EL (cell line): ENCODE measurements at places on chromosomes 1 and 21.

GRCh38 chr1:167221126-167221737 is 546 bp downstream of the POU2F1 start:
- DNase-seq: no peak

DNA sequence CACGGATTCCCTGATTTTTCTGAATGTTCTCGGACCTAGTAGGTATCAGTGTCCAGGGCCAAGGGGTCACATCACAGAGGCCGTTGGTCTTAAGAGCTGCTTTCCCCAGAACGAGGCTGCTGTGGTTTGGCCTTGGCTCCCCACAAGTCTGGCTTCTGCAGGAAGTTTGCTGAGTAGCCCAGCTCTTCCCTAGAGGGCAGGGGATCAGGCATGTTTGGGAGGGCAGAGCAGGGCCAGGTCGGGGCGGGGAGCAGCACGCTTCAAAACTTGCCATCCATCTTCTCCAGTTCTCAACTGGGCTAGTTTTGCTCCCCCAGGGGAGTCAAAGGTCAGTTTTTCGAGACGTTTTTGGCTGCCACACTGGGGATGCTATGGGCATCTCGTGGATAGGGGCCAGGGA is 37.0 kb downstream of the MAN1C1 start:
- no peak for DNase-seq

DNA sequence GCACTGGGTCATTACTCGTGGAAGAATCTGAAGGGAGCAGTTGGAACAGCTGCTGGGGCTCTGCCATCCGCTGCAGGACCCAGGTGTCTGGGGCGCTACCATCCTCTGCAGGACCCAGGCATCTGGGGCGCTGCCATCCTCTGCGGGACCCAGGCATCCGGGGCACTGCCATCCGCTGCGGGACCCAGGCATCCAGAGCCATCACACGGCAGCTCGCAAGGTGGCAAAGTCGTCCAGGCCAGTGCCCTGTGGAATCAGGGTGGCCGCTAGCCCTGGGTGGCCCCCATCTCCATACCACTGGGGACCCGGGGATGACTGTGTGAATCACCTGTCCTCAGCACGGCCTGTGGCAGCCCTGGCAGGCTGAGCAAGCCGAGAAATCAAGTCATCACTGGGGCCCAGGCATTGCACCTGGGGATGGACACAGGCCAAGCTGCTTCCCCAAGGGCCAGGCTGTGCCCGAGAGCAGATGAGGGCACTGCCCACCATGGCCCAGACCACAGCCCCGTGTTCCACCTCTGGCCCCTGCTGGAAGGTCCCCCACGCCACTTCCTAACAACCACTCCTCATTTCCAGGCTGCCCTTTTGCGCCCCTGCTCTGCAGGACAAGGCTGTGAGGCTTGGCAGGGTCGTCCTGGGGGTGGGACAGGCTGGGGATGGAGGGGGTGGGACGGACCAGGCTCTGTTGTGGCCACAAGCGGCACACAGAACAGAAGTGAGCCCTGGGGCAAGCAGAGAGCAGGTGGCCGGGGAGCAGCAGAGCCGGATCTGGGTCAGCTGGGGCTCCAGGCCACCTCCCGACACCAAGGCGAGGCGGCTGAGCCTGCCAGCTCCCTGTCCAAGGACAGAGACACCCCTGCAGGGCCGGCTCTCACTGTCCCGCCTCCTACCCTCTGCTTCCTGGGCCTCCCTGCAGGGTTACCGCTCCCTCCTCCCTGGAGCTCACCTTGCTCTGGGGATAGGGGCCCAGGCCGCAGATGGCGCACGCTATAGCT is 12.7 kb downstream of the GABRD start:
- DNase-seq: no peak

DNA sequence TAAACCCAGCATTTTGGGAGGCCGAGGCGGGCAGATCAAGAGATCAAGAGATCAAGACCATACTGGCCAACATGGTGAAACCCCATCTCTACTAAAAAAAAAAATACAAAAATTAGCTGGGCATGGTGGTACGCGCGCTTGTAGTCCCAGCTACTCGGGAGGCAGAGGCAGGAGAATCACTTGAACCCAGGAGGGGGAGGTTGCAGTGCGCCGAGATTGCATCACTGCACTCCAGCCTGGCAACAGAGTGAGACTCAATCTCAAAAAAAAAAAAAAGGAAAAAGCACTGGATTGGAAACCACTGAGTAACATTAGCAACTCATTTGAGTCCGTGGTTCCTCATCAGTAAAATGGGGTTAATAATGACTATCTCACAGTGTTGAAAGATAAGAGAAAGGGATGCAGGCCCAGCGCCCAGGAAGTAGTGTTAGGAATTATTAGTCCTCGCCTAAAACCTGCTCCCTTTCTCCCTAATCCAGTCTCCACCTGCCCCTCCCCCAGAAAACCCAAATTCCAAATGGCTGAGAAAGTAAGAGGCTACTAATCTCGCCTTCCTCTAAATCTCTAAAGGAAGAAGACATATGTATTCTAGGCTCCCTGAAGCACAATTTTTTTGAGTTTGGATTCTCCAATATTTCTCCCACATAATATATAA is 49.5 kb downstream of the RHBG start:
- no peak for DNase-seq

DNA sequence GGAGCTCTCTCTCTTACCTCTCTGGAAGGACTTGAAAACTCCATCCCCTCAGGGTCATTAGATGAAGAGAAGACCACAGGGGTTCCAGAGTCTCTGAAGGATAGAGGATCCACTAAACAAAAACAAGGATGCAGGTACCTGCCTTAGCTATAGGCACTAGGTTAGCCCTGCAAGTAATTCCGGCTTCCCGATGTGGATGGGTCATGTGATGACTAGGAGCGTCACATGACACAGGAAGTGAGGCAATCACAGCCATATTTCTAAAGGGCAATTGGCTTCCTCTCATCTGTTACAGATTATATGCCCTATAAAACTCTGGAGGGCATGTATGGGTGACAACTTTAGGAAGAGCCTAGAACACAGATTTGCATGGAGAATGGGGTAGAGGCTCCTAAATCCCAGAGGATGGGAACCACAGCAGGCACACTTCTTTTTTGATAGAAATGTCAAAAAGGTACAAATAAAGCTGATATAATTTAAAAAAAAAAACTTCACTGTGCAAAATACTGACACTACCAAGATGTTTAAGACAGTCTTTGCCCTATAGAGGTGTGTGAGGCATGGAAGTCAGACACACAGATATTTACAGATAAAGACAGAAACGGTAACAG is 14.1 kb downstream of the ENTREP3 start:
- DNase-seq: peak; percentile 89

DNA sequence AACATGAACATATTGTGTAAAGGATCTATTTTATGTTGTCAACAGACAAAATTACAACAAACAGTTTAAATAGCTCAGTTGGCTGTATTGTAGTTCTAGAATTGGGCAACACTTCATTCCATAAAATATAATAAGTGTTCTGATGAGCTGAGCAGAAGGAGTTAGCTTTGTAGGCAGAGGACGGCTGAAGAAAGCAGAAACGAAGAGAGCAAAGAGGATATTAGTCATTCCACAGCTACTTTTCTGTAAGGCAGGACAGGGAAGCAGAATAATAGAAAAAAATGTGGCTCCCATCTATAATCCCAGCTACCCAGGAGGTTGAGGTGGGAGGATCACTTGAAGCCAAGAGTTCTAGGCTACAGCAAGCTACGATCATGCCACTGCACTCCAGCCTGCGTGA is 20.2 kb upstream of the IVNS1ABP start:
- peak; percentile 44 for DNase-seq

DNA sequence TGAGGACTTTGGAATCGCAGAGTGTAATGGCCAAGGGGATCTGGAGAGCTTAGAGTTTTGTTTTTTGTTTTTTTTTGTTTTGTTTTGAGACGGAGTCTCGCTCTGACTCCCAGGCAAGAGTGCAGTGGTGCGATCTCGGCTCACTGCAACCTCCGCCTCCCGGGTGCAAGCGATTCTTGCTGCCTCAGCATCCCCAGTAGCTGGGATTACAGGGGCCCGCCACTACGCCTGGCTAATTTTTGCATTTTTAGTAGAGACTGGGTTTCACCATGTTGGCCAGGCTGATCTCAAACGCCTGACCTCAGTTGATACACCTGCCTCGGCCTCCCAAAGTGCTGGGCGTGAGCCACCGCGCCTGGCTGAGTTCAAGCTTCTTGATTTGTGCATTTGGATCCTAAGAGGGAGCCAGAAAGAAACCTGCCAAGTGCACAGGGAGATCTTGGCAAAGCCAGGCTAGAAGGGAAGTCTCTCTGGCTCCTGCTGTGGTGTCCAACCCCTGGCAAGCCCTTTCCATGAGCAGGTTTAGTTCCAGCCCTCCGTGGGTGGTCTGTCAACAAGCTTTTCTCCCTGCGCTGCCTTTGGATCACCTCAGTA is 852 bp downstream of the FAAH start:
- DNase-seq: no peak

DNA sequence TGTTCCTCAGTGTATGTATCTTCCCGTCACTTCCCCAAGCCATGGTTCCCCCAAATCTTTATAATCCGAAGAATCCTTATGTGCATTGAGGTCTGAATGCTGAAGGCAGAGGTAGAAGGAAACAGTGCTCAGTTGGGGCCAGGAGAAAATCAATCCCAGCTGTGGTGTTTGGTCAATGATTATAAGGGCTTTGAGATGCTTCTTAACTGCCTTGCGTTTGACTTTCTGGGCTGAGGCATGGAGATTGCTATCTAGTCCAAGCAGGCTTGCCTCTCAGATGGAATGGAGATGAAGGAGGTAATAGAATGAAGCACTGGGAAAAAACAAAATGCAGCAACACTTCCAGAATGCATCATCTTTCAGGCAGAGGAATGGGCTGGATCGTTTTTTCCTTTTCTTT is 3.6 kb upstream of the MAP1LC3C start:
- DNase-seq: no peak

DNA sequence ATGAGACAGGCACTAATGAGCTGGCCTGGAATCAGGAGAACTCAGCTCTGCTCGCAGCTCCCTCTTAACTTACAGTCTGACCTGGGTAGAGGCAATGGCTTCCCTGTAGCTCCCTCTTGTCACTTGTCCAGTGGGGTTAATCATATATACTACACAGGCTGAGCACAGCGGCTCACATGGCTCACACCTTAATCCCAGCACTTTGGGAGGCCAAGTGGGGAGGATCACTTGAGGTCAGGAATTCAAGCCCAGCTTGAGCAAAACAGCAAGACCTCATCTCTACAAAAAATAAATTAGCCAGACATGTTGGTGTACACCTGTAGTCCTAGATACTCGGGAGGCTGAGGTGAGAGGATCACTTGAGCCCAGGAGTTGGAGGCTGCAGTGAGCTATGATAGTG is 4.2 kb downstream of the S100A6 start:
- no peak for DNase-seq

DNA sequence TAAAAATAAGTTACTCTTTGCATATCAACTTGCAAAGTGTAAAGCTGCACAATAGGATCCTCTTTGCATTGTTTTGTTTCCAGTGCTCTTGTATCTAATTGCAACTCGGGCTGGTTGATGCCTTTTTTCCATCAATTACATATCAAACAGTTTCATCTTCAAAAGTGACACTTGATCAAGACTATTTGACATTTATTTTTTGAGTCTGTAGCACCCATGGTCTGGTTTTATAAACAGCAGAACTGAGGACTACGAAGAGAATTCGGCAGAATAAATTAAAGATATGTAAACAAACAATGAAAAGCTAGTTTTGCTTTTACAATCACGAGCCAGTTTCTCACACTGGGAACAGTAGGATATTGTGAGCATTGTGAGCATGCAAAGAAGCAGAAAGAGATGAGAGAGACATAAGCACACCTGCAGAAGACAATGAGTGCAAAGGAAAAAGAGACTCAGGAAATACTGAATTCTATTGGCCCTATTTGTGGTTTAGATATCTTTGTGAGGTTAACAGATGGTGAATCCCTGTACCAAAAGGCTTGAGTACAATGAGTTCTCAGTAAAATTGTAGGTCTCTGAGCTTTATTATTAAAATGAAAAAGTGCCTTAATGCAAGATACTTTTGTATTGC is 45.4 kb downstream of the RPL5 start:
- DNase-seq: no peak

DNA sequence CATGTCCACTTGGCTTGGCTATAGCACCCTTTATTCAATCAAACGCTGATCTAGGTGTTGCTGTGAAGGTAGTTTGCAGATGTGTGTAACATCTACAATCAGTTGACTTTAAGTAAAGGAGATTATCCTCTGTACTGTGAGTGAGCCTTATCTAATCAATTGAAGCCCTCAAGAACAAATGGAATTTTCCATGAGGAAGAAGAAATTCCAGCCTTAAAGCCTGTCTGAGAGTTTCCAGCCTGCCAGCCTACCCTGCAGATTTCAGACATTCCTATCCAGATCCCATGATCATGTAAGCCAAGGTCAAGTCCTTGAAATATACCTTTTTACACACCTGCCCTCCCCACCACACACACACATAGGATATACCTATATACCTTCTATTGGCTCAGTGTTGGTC is 696.7 kb downstream of the MRPL39 start:
- no peak for DNase-seq

DNA sequence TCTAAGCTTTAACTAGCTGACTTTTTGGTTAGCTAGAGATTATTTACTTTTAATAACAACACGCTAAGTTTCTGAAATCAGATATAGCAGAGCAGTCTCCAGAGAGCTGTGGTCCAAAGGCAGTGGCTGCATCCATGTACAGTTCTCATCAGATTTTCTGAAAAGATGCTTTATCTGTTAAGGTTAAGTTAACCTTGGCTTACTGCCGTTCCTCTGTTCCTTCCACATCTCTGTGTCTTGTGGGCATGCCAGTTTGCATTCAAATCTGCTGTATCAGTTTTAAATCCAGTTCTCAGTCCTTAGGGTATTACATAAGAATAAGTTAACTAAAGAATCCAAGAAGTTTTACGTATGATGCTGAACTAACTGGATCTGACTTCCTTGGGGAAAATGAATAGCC is 46.8 kb downstream of the SPATA46 start:
- DNase-seq: no peak
